ENCODE measurements at places on chromosomes 4 and X.

DNA sequence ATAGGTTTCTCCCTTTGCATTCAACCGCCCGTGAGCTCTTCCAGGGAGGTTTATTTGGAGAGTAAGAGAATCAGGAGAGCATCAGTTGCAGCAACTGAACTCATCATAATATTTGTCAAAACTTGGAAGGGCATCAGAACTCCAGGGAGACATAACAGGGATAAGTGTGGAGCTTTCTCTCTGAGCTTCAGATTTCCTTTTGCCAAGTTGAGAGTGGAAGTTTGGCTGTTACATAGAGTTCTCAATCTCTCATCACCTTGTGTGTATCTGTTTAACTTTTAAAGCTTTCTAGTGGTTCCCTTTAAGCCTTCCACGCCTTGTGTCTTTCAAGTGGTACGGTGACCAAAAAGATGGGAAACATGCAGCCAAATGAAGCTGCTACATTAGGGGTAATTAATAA is 18.8 kb downstream of the BMP3 start:
- no peak for DNase-seq

DNA sequence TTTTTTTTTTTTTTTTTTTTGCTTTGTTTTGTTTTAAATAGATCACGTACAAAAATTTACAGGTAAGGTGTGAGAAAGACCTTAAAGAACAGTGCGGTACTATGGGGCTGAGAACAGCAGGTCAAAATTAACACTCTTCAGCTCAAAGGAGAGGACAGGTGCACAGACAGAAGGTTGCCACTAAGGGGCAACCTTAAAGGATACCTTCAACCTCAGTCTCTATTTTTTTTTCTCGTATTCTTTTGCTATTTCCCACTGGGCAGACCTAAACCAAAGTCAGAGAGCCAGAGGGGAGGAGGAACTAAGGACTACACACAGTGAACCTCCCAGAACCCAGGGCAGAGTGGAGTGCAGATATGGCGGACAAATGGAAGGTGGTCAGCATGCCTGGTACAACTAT is 1984.3 kb upstream of the IGFBP7 start:
- no peak for DNase-seq

- no peak for DNase-seq
Measured at GRCh38 chr4:140344621-140345020, 28.8 kb upstream of the SCOC start.

DNA sequence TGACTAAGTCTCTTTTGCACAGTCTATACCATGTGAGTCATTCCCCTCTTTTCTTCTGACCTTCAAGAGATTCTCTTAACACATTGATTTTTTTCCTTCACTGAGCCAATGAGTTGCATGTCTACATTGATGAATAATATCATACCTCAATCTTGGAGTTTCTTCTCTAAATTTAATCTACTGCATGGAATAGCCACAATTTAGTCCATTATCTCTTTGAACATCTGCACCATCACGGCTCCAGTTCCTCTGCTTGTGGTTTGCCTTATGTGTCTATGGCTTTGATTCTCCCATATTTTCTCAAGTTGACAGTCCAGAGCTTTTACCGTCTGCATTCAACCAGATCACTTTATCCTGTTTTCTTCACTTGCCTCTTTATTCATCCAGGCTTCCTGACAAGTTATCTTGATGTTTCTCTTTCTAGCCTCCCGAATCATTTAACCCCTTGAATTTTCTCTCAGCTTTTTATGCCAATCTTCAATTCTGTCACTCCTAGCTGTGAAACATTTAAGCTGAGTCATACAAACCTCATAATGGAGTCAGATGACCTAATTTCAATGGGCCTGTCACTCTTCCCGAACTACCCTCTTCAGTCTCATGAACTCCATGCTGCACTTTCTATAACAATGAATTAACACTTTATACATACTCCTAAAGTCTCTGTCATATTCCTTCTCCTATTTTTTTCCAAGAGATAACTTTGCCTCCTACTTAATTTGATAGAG is 222.3 kb downstream of the CPE start:
- no peak for DNase-seq

DNA sequence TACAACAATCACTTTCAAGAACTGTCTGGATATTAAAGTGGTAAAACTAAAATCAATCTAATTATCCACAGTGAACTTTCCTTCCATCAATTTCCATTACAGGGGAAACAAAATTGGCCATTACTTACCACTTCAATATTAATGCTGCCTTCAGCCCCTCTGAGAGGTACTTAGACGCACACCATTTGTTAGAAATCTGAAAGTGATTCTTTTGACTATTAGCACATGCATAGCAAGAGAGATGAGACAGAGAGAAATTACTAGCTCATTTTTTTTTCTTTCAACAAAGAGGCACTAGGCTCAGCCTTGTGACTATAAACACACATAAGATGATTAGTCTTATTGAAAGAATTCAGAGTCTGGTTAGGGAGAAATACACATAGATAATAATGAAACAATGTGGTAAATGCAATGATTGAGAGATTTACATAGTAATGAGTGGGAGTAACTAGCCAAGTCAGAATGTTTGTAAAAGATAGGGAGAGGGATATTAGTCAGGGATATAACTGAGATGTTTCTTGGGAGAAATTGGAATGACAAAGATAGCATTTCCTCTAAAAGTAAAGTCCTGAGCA is 93.3 kb downstream of the YIPF7 start:
- no peak for DNase-seq

GRCh38 chr4:53935780-53936179 is 128.6 kb downstream of the CHIC2 start:
- DNase-seq: no peak

GRCh38 chr4:114109776-114110175 is 130.3 kb upstream of the ARSJ start:
- no peak for DNase-seq

DNA sequence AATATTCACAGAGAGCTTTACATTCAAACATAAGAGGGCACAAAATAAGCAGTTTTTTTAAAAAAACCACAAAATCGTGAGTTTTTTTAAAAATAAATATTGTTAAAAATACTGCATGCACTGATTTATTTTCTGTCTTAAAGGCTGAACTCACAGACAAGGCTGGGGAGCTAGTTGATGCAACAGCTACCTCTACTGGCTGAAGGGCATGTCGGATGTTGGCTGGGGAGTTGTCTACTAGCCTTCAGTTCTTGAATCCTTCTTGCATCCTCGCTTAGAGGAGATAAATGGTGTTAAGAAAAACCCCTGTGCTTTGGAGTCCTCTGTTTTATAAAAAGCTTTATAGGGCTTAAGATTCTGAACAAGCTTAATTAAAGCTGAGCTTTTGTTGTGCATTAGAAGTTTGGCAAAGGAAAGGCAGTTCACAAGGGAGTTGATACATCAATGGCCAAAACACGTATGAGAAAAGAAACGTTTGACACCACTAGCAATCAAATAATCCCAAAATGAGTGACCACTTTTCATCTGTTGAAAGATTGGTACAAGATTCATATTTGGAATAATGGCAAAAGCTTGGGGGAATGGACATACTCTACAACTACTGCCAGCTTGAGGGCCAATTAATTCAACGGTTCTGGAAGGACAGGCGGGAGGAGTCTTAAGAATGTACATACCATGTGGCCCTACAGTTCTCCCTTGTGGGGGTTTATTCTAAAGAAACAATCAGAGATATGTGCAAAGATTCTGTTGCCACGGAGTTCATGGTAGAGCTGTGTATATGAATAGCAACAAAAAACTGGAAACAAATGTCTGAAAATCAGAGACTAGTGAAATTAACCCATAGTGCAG is 94.7 kb downstream of the SEL1L3 start:
- no peak for DNase-seq

DNA sequence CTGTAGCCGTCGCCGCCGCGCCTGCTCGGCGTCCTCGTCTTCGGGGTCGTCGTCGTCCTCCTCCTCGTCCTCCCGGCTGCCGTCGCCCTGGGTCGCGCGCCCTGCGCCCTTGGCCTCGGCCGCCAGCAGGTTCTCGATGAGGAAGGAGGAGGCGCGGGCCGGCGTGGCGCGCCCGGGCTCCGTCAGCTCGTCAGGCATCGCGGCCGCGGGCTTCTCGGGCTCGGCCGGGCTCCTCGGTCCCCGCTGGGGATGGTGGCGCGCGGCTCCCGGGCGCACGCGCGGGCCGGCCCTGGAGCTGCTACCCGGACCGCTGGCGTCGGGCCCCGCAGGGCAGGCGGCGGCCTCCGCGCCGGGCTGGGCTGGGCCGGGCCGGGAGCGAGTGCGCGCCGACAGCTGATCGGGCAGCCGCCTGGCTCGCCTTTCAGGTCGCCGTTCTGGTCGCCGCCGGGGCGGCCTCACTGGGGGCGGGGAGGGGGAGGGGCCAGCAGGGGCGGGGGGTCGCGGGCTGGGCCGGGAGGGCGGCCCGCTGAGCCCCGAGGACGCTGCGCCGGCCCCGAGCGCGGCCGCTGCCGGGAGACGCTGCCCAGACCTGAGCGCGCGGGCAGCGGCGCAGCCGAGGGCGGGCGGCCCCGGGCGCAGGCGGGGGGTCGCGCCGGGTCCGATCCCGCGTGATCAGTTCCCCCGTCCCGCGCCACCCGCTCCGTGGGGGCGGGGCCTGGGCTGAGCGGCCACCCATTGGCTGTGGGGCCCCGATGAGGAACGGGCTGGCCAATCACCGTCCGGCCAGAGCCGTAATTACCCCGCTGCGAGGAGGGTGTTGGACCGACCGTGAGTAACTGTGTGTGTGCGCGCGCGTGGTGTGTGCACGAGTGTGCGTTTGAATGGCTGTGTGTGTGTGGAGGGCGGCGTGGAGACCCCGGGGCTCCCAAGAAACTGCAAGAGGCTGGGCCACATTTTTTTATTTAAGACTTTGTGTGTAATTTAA is at the start of gene HMX1:
Gene HMX1 (minus strand): TSS at position 423 of the 985 bp plus-strand sequence. CDS start 225 bp downstream, at position 198.
- no peak for DNase-seq

- DNase-seq: no peak
Measured at GRCh38 chrX:12887141-12887540, 19.3 kb upstream of the TLR8 start.

GRCh38 chrX:47174846-47175587 is 18.6 kb upstream of the UBA1 start:
- no peak for DNase-seq

DNA sequence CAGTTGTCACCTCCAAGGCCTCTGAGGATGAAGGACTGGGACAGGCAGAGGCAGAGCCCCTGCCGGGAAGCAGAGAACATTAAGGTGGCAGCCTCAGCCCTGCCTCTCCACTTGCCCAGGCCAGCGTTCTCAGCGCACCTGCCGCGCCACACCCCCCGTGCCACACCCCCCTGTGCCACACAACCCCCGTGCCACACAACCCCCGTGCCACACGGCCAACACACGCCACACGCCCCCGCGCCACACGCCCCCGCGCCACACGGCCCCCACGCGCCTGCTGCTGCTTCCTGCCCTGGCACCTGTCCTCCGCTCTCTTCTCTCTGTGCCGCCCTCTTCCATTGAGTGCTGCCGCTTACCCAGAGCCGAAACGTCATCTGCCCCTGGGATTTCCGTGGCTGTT is 58.0 kb upstream of the ZFP42 start:
- no peak for DNase-seq

DNA sequence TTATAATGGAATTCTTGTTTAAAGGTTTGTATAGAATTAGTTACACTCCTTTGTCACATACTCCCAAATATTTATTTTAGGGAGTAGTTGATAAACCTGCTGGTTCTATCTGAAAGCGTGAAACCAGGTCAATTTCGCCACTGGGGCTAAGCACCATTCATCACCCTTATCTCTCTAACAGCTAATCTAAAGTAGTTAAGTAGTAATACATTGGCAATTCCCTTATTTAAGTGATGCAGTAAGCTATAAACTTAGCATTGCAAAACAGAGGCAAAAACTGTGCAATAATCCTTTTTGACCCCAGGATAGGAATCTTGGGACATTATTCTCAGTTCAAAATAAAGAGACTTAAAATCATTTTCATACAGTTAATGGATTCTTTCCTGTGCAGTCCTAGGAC is 33.7 kb upstream of the PTPN13 start:
- no peak for DNase-seq

DNA sequence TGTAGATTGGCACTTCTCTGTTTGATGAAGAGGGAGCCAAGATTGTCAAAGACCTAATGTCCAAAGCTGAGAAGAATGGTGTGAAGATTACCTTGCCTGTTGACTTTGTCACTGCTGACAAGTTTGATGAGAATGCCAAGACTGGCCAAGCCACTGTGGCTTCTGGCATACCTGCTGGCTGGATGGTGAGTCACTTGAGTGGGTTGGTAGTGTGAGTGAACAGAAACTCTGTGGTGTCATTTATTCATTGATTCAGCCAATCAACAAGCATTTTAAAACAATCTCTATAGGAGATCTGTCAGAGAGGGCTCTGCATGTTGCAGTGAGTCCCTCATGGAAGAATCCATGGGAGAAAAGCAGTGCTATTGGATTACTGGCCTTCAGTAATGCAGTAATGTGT is 16.3 kb downstream of the TAF9B start:
- no peak for DNase-seq

GRCh38 chrX:40440866-40441265 is 139.9 kb upstream of the ATP6AP2 start:
- DNase-seq: no peak

DNA sequence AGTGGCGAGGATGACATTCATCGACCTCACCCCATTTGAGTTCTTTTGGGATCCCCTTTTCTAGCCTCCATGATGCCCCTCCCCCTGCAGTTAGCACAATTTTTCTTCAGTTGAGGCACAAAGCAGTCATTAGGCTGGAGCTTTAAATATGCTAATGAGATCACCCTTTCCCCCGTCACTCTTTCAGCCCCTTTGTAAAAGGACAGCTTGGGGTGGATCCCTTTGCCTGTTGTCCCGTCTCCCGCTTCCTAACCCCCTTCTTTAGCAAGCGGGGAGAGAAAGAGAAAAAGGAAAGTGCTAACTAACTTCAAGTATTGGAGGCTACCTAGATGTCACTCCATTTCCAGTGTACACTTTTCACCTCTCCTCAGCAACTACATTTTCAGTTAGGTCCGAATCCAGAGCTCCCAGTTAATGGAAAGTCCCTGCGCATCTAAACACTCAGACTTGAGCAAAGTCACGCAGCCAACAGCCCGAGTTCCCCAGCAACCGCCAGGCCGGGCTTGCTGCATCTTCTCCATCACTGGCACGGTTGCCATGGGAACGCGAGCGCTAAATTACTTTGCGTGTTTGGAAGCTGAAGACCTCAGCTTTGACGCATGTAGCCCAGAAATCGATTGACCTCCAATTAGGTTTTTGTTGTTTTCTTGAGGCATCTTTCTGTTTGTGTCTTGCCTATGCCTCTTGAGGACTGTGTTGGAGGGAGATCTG is 76.8 kb downstream of the RTL5 start:
- DNase-seq: no peak

DNA sequence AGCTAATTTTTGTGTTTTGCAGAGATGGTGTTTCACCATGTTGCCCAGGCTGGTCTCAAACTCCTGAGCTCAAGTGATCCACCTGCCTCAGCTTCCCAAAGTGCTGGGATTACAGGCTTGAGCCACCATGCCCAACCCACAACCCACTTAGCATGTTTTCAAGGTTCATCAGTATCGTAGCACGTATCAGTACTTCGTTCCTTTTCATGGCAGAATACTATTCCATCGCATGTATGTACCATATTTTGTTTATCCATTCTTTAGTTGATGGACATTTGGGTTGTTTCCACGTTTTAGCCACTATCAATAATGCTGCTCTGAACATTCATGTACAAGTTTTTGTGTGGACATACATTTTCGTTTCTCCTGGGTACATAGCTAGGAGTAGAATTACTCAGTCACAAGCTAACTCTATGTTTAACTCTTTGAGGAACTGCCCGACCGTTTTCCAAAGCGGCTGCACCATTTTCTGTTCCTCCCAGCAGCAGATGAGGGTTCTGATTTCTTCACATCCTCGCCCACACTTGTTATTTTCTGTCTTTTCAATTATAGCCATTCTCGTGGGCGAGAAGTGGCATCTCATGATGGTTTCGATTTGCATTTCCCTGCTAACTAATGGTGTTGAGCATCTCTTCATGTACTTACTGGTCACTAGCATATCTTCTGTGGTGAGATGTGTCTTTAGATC is 32.5 kb downstream of the MAN2B2 start:
- DNase-seq: no peak

Measured in naive B cell (primary cell).